ENCODE measurements at places on chromosomes 6 and 20.
A peak's percentile ranks its signal among the peaks of the same experiment; 100 is the strongest.

DNA sequence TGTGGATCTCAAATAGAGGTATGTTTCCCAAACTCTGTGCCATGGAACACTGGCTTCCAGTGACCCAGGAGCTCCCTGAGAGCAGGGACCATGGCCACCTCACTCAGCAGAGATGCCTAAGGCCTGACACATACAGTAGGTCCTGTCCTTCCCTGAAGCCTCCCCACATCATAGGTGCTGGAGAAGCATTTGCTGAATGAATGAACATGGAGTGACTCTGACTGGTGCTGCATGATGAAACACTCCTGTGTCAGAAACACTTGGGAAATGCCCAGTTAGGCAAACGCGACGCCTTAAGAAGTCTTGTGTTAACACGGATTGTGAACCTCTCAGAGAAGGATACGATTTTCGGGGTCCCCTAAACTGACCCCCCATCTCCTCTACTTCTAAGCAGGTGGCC is 14.3 kb downstream of the SLA2 start:
- no peaks in the 10 kb centered on the region for H3K36me3 ChIP-seq
- no peaks in the 10 kb centered on the region for H3K27me3 ChIP-seq

DNA sequence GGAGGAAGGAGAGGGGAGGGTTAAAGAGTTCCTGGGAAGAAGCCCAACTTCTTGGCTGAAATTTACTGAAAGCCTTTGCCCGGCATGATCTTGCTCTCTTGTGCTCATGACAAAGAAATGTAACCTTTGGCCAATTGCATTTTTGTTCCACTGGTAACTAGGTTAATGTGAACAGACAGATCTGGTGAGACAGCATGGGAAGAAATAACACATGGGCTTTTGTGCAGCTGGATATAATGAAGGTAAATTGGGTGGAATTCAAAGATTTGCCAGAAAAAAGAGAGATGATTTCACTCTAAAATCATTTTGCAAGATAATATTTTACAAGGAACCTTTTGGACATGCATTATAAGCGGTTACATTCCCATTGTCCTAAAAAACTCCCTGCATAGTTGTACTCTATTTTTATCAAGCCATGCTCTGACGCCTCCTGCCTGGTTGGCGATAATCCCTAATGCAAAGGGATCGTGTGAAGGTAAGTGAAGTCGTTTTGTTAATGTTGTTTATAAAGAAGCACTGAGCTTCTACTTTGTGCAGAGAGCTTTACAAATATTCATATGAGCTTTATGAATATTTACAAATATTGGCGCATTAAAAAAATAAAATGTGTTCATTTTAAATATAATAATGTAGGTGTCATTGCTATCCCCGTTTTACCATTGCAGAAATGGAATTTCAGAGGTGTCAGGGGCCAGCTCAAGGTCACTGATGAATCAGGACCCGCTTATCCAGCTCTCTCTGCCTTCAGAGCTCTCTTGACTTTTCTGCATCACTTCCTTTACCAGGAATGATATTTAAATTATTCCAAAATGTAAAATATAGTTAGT is 161.3 kb upstream of the AGPAT4 start:
- no peaks in the 10 kb centered on the region for H3K36me3 ChIP-seq
- peaks cover 34% of the 10 kb centered on the region for H3K4me1 ChIP-seq
- no peak for DNase-seq
- H3K27ac ChIP-seq, result peak overlapping the region; percentile 92
- H3K4me3 ChIP-seq, result peak overlapping the region; percentile 41
- H3K27me3 ChIP-seq, result no peaks in the 10 kb centered on the region

- no peaks in the 10 kb centered on the region for H3K4me1 ChIP-seq
- H3K36me3 ChIP-seq, result peaks cover 18% of the 10 kb centered on the region
- H3K27me3 ChIP-seq, result no peaks in the 10 kb centered on the region
- H3K27ac ChIP-seq, result no peak overlapping the region
Observed at GRCh38 chr6:107638493-107638892, 148.6 kb downstream of the SOBP start.

- H3K4me1 ChIP-seq, result peaks cover 20% of the 10 kb centered on the region
- H3K27ac ChIP-seq, result peak overlapping the region; percentile 83
- H3K27me3 ChIP-seq, result no peaks in the 10 kb centered on the region
- DNase-seq, result no peak
- H3K4me3 ChIP-seq, result no peak overlapping the region
Observed at GRCh38 chr20:57175397-57176010, 90.9 kb downstream of the BMP7 start.

GRCh38 chr20:1735417-1736089 is 78.0 kb upstream of the SIRPG start:
- H3K4me3 ChIP-seq, result no peak overlapping the region
- no peak for DNase-seq
- no peaks in the 10 kb centered on the region for H3K36me3 ChIP-seq
- peaks cover 46% of the 10 kb centered on the region for H3K27me3 ChIP-seq
- H3K27ac ChIP-seq, result no peak overlapping the region

- H3K4me3 ChIP-seq, result no peak overlapping the region
- H3K36me3 ChIP-seq, result peaks cover 7% of the 10 kb centered on the region
- peaks cover 4% of the 10 kb centered on the region for H3K4me1 ChIP-seq
- DNase-seq, result no peak
Observed at GRCh38 chr20:51622004-51622874, 79.7 kb upstream of the NFATC2 start.

DNA sequence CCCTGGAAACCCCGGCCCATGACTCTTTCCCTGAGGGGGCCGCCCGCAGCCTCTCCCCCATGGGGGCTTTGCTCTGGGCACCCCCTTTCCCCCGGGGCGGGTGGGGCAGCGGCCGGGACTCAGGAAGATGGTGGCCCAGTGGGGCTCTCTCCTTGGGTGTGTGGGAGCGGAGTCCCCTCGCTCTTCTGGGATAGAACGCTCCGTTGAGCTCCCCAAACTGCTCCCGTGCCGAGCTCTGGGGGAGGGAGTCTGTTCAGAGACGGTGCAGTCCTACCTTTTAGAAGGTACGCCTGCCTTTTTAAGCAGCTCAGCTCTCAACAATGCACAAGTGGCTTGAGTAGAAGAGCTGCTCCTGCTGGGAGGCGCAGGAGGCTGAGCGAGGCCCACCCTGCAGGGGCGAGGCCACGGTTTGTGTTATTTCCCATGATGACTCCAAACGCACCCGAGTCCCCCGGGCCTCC is 21.7 kb upstream of the BHLHE23 start:
- H3K27me3 ChIP-seq, result peaks cover 4% of the 10 kb centered on the region
- no peak for DNase-seq
- no peak overlapping the region for H3K4me3 ChIP-seq
- no peak overlapping the region for H3K27ac ChIP-seq
- H3K36me3 ChIP-seq, result no peaks in the 10 kb centered on the region

DNA sequence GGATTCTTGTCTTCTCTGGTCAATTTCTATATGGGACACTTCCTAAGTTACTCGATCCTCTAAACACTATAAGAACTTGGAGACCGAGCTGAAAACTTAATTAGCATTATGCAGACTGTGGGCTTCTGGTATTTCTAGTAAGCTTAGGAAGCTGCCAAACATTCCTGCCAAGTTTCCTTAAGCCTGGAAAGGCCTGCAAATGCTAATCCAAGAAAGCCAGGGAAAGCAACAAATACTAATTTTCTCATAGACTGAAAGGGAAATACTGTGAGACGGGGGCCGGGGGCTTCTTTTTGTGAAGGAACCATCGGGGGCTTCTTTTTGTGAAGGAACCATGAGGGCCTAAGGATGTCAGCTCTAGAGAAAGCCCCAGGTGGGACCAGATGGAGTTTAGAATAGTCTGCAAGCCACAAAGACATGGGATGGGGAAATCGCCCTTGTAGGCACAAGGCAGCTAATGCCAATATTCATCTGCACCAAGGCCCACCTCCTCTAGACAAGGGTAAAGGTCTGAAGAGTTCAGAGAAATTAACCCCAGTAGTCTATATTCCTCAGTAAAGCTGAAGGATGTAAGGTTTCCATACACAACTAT is 332.4 kb upstream of the PRDM1 start:
- no peaks in the 10 kb centered on the region for H3K27me3 ChIP-seq
- no peaks in the 10 kb centered on the region for H3K36me3 ChIP-seq
- no peak for DNase-seq
- no peak overlapping the region for H3K4me3 ChIP-seq
- H3K27ac ChIP-seq, result no peak overlapping the region
- H3K4me1 ChIP-seq, result no peaks in the 10 kb centered on the region

GRCh38 chr6:111410371-111410770 is 72.6 kb downstream of the REV3L start:
- H3K36me3 ChIP-seq, result peaks cover 4% of the 10 kb centered on the region
- no peak overlapping the region for H3K4me3 ChIP-seq
- no peaks in the 10 kb centered on the region for H3K27me3 ChIP-seq
- DNase-seq, result no peak
- H3K4me1 ChIP-seq, result no peaks in the 10 kb centered on the region
- H3K27ac ChIP-seq, result no peak overlapping the region

DNA sequence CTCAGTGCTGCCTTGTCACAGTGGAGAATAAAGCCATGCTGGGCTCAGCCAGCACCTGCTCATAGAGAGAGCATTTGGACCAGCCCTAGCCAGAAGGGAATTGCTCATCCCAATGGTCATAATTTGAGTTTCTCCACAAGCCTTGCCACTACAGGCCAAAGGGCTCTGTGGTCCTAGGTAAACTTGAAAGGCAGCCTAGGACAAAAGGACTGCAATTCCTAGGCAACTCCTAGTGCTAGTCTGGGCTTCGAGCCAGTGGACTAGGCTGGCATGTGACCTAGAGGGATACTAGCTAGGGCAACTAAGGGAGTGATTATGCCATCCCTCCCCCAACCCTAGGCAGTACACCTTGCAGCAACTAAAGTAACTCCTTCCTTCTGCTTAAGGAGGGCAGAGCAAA is 516.2 kb downstream of the BCKDHB start:
- H3K4me3 ChIP-seq, result no peak overlapping the region
- H3K36me3 ChIP-seq, result peaks cover 2% of the 10 kb centered on the region
- no peaks in the 10 kb centered on the region for H3K27me3 ChIP-seq
- DNase-seq, result no peak
- H3K4me1 ChIP-seq, result no peaks in the 10 kb centered on the region

DNA sequence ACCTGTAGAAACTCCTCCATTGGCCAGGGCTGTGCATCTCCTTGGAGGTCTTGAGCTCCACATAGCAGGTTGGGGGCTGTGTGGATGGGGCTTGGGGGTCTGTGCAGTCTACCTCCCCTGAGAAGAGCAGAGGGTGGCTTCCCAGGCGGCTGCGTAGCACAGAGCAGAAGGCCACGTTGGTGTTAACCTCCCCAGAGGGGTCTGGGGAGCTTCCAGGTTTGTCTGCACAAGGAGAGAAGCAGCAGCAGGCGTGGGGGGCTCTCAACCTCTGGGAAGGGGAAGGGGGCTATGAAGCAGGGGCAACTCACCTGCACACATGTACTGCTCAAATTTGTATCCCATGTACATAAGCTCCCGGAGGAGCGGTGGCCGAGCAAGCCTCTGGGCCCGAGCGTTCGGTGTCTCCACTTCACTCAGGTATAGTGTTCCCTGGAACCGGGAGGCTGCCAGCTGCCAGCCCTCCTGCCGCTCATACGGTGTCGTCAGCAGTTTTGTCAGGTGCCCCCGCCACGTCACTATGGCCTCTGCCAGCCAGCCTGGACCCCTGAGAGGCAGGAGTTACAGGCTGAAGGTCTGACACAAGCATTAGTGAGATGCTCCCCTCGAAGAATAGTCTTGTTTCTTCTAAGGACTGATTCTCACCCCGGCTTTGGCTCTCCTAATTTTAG is 1.2 kb downstream of the DXO start:
- no peaks in the 10 kb centered on the region for H3K27me3 ChIP-seq
- H3K36me3 ChIP-seq, result peaks cover 21% of the 10 kb centered on the region
- no peak for DNase-seq
- H3K4me3 ChIP-seq, result peak overlapping the region; percentile 100
- H3K27ac ChIP-seq, result no peak overlapping the region

- no peaks in the 10 kb centered on the region for H3K36me3 ChIP-seq
- H3K27ac ChIP-seq, result no peak overlapping the region
- peaks cover 23% of the 10 kb centered on the region for H3K4me1 ChIP-seq
- peak overlapping the region; percentile 93 for H3K4me3 ChIP-seq
- no peak for DNase-seq
- peaks cover 92% of the 10 kb centered on the region for H3K27me3 ChIP-seq
Observed at GRCh38 chr6:165986914-165987482, 180.7 kb downstream of the TBXT start.

DNA sequence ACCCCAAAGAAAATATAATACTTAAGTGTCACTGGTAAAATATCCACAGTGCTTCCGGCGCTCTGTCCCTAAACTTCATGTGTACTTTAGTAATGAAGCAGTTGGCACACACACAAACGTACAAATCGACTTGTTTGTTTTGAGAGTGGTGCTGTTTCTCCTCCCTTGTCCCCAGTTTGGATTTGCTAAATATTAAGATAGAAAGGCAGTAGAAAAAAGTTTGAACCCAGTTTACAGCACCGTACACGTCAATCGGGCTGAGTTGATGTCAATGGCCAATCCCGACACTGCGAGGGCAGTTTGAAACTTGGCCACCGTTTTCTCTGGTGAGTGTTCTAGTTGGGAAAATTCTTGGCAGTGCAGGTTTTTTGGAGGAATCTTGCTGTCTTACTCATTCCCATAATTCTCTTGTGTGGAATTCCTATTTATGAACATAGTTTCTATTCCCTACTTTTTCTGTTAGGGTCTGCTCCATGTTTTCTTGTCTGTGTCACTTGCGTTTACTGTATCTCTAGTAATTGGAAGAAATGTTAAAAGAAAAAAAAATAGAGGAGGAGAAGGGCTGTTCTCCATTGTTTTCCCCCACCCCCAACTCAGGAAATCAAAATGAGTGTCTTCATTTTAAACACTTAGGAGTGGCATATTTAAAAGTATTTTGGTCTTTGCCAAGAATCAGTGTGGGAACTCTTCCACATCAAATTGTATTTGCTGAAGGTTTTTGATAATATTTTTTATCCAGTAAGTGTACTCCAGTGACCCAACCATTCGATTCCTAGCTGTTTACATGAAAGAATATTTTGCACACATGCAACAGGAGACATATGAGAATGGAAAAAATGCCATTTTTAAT is 72.3 kb downstream of the OR2B2 start:
- no peak overlapping the region for H3K27ac ChIP-seq
- peaks cover 20% of the 10 kb centered on the region for H3K4me1 ChIP-seq
- no peaks in the 10 kb centered on the region for H3K36me3 ChIP-seq
- H3K4me3 ChIP-seq, result no peak overlapping the region

DNA sequence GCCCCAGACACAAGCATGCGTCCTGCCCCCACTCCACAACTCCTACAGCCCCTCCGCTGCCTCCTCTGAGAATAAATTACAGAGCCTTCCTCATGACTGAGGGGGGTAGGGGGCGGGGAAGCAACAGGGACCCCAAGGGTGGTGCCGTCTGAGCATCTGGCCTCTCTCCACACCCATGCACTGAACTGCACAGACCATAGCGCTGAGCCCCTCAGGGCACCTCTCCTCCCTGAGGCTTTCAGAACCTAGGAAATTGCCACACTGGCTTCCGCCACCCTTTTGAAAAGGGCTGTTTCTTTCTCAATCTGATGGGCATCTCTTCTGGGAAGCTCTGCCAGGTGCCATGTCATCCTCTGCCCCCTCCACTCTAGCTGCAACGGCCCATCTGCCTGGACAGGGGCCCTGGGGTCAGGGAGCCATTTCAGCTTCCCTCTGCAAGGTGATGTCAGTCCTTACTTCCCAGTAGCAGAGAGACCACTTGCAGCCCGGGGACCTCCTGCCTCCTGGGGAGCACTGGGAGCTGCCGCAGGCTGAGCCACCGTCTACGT is 2.5 kb downstream of the CST7 start:
- H3K4me1 ChIP-seq, result no peaks in the 10 kb centered on the region
- no peak overlapping the region for H3K27ac ChIP-seq
- no peak for DNase-seq
- H3K4me3 ChIP-seq, result no peak overlapping the region
- H3K27me3 ChIP-seq, result peaks cover 9% of the 10 kb centered on the region

- H3K4me3 ChIP-seq, result no peak overlapping the region
- no peak overlapping the region for H3K27ac ChIP-seq
- no peak for DNase-seq
- peaks cover 11% of the 10 kb centered on the region for H3K27me3 ChIP-seq
- no peaks in the 10 kb centered on the region for H3K4me1 ChIP-seq
Observed at GRCh38 chr20:59346061-59346460, 45.6 kb downstream of the EDN3 start.

Measured in neural crest cell (in vitro differentiated cells).